ENCODE measurements at places on chromosomes 11 and 22.

GRCh38 chr22:43901976-43902643, 10.3 kb upstream of the PNPLA5 start:
- no peak for DNase-seq

GRCh38 chr11:2779981-2780849, 80.4 kb upstream of the KCNQ1OT1 start:
- no peak for DNase-seq

DNA sequence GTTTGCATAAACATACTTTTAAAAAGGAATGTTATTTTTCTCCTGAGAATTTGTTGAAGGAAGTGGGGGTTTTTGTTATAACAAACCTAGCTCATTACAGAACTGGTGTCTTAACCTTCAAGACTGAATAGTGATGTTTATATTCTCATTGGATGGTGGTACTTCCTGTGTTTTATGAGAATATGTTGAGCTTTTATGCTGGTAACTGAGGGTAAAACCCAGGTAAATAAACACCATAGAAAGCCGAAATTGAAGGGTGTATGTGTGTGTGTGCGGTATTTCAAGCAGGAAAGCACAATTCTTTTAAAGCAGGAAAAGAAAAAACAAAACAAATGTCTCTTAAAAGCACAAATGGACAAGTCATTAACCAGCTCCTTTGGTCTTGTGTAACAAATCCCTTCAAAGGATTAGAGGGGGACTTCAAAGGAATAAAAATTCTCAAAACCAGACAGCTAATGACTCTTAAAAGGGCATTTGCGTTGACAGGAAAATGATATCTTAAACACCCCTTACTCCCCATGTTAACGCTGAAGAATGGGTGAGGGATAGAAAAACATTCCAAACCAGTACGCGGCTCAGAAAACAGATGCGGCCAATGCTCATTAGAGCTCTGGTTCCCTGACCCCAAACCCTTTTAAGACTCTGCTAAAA, 23.8 kb downstream of the LMO2 start:
- no peak for DNase-seq

- DNase-seq = no peak
Observed at GRCh38 chr11:74000307-74001133, 8.4 kb downstream of the UCP3 start.

DNA sequence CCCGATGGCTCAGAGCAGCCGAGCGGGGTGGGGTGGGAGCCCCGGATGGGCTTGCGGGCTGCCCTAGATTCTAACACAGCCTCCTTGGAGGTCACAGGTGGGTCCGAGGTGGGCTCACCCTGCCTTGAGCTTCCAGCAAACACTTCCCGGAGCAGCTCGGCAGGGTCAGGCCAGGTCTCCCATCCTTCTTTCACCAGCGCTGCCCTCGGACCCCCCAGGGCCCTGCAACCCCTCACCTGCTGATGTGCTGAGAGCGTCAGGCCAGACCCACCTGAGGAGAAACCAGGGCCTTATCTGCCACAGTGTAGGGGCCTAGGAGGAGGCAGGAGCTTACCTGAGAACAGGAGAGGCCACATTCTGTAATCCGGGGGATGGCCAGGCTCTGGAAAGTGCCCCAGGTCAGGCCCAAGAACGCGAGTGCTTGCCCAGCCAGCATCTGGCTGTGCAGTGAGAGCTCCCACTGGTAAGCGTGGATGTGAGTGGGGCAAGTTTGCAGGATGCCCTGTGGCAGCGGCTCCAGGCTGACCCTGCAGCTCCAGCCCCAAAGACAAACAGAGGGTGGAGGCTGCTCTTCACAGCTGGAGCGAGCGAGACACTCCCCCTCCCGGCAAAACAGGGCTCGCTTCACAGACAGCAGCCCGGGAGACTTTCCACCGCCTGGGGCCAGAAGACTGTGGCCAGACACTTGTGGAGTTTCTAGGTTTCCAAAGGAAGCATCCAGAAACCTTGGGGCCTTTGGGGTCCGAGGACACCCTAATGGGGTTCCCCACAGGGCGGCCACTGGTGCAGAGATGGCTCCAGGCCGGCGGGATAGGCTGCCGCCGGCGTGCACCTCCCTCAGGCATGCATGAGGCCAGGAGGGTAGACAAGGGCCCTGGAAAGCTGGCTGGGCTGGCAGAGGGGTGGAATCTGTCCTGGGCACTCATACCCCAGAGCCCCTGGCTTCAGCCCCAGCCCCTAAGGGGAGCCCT, at the start of gene IL17REL:
Gene IL17REL (minus strand): TSS at position 555 of the 971 bp plus-strand sequence. CDS start 119 bp downstream, at position 436.
- DNase-seq = no peak

GRCh38 chr11:130217133-130218031, 57.8 kb downstream of the ST14 start:
- no peak for DNase-seq

- DNase-seq = no peak
Observed at GRCh38 chr11:12266943-12267342, 110.4 kb upstream of the PARVA start.

GRCh38 chr11:128572965-128573364, 14.4 kb downstream of the ETS1 start:
- no peak for DNase-seq

- DNase-seq = no peak
Observed at GRCh38 chr11:35853971-35854370, 89.9 kb upstream of the LDLRAD3 start.

- DNase-seq = no peak
Observed at GRCh38 chr11:3014057-3014938, 22.2 kb upstream of the NAP1L4 start.
